ENCODE measurements at places on chromosomes 6 and 20. TPM values are rescaled to one million over a fixed set of nuclear protein-coding genes. Genes with fewer than 3 reads are reported as not detected.

- H3K27me3 ChIP-seq = no peaks in the 10 kb centered on the region
- H3K27ac ChIP-seq = peak overlapping the region; percentile 61
- H3K4me1 ChIP-seq = peaks cover 18% of the 10 kb centered on the region
- DNase-seq = no peak
Observed at GRCh38 chr6:144478483-144478882, 193.3 kb downstream of the UTRN start.

DNA sequence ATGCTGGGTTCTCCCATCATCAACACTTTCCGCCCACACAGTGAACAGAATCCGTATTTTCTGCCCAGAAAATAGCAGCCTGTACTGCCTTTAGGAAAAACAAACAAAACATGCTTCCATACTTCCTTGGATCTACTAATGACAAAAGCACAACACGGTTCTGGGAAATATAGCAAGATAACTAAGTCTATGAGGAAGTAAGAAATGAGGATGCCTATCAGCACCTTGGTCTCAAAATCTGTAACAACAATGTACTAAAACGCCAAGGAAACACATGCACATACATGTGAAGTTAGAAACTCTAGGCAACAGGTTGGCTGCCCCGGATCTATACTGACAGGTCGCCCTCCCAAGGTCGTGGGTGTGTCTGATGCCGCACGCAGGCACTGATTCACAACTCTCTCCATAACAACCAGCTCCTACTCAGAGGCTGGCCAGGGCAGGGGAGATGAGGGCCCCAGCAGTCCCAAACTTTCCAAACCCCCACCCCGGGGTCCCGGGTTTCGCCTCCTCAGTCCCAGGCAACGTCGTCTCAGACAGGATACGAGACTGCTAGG is 710 bp downstream of the BTBD9 start:
- H3K27ac ChIP-seq = peak overlapping the region; percentile 94
- H3K4me3 ChIP-seq = peak overlapping the region; percentile 89
- H3K36me3 ChIP-seq = no peaks in the 10 kb centered on the region

- peaks cover 24% of the 10 kb centered on the region for H3K4me1 ChIP-seq
- no peaks in the 10 kb centered on the region for H3K36me3 ChIP-seq
- peaks cover 84% of the 10 kb centered on the region for H3K27me3 ChIP-seq
- no peak overlapping the region for H3K4me3 ChIP-seq
- DNase-seq = no peak
- H3K27ac ChIP-seq = no peak overlapping the region
Observed at GRCh38 chr6:105988812-105989577, 97.1 kb upstream of the PRDM1 start.

GRCh38 chr6:24720131-24720603 is 1.2 kb upstream of the C6orf62 start:
- peaks cover 20% of the 10 kb centered on the region for H3K36me3 ChIP-seq
- H3K27ac ChIP-seq = peak overlapping the region; percentile 99
- peak; percentile 87 for DNase-seq
- no peaks in the 10 kb centered on the region for H3K27me3 ChIP-seq
- peak overlapping the region; percentile 92 for H3K4me3 ChIP-seq

GRCh38 chr20:40896814-40897700 is 131.6 kb upstream of the TOP1 start:
- no peak overlapping the region for H3K27ac ChIP-seq
- no peaks in the 10 kb centered on the region for H3K36me3 ChIP-seq
- DNase-seq = no peak

GRCh38 chr6:107877968-107878367 is 53.9 kb upstream of the SCML4 start:
- no peaks in the 10 kb centered on the region for H3K4me1 ChIP-seq
- H3K36me3 ChIP-seq = peaks cover 63% of the 10 kb centered on the region
- no peak for DNase-seq
- no peaks in the 10 kb centered on the region for H3K27me3 ChIP-seq
- no peak overlapping the region for H3K4me3 ChIP-seq

- no peaks in the 10 kb centered on the region for H3K27me3 ChIP-seq
- no peaks in the 10 kb centered on the region for H3K36me3 ChIP-seq
- H3K4me1 ChIP-seq = peaks cover 4% of the 10 kb centered on the region
- no peak overlapping the region for H3K27ac ChIP-seq
- H3K4me3 ChIP-seq = no peak overlapping the region
Observed at GRCh38 chr6:97085772-97086171, 161.2 kb downstream of the KLHL32 start.

DNA sequence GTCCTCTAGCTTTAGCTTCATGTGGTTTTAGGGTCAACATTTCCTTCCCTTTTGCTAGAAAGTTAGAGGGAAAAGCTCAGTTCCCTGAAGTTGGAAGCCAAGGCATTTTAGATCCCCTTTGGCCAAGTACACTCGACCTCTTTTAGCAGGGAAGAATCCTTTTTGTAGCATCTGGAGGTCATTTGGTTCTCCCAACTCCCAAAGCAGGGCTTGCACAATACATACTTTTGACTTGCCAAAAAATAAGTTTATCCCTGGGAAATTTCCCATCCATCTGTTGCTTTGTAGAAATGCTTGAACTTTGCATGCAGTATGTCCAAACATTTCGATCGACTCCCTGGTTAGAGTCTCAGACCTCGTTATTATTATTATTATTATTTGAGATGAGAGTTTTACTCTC is 4.6 kb upstream of the EDEM2 start:
- H3K4me3 ChIP-seq = no peak overlapping the region
- H3K27me3 ChIP-seq = peaks cover 5% of the 10 kb centered on the region
- no peak for DNase-seq
- peaks cover 15% of the 10 kb centered on the region for H3K4me1 ChIP-seq

- no peaks in the 10 kb centered on the region for H3K27me3 ChIP-seq
- no peak overlapping the region for H3K27ac ChIP-seq
- no peak overlapping the region for H3K4me3 ChIP-seq
- DNase-seq = no peak
- H3K4me1 ChIP-seq = no peaks in the 10 kb centered on the region
- peaks cover 52% of the 10 kb centered on the region for H3K36me3 ChIP-seq
Observed at GRCh38 chr20:13771853-13772453, 12.8 kb downstream of the ESF1 start.

- no peaks in the 10 kb centered on the region for H3K36me3 ChIP-seq
- no peaks in the 10 kb centered on the region for H3K4me1 ChIP-seq
Observed at GRCh38 chr6:8530785-8531435, 95.6 kb upstream of the SLC35B3 start.

- H3K4me1 ChIP-seq = peaks cover 36% of the 10 kb centered on the region
- H3K27ac ChIP-seq = peak overlapping the region; percentile 72
- no peaks in the 10 kb centered on the region for H3K36me3 ChIP-seq
Observed at GRCh38 chr6:22954749-22955385, 385.5 kb downstream of the HDGFL1 start.

DNA sequence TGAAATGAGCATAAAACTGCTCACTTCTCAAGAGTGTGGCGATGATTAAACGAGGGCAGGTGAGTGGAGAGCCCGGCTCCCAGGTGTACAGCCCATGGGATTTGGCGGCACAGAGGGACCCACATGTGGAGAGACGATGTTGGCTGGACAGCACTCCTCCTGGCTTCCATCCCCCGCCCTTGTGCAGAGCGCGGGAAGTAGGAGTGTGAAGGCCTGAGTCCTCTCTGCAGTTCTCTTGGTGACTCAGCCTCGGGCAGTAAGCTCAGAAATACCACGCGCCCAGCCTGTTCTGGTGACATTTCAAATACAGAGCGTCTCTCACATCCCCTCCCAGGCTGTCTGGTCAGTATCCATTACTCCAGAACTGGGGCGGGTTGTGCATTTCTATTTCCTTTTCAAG is 94.2 kb upstream of the SRSF6 start:
- no peaks in the 10 kb centered on the region for H3K36me3 ChIP-seq
- H3K27ac ChIP-seq = no peak overlapping the region
- no peak for DNase-seq
- H3K4me3 ChIP-seq = no peak overlapping the region
- H3K27me3 ChIP-seq = no peaks in the 10 kb centered on the region
- H3K4me1 ChIP-seq = no peaks in the 10 kb centered on the region

GRCh38 chr6:7424967-7425807 is 35.6 kb downstream of the RIOK1 start:
- H3K27ac ChIP-seq = no peak overlapping the region
- H3K27me3 ChIP-seq = no peaks in the 10 kb centered on the region
- peaks cover 1% of the 10 kb centered on the region for H3K4me1 ChIP-seq
- peaks cover 5% of the 10 kb centered on the region for H3K36me3 ChIP-seq
- no peak overlapping the region for H3K4me3 ChIP-seq
- DNase-seq = no peak

GRCh38 chr6:127186889-127187288 is 68.4 kb downstream of the RSPO3 start:
- no peaks in the 10 kb centered on the region for H3K36me3 ChIP-seq
- H3K4me1 ChIP-seq = no peaks in the 10 kb centered on the region
- no peak overlapping the region for H3K27ac ChIP-seq
- H3K4me3 ChIP-seq = no peak overlapping the region

DNA sequence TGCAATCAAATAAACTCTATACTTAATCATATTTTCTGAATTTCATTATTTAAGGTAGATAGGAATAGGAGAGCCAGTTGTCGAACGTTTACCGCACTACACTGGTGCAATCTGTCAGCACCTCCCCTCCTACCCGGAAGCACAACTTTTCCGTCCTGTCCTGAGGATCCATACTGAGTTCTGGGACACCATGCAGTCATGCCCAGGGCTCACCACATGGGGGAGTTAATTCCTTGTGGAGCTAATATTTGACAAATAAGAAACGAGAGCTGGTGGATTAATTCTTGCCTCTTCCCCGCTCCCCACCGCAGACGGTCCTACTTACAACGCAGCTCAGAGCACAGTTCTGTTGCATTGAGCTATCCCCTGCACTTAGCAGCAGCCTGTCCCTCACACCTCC is 107.7 kb upstream of the RALGAPA2 start:
- no peak overlapping the region for H3K27ac ChIP-seq
- H3K27me3 ChIP-seq = peaks cover 22% of the 10 kb centered on the region
- DNase-seq = no peak
- no peaks in the 10 kb centered on the region for H3K4me1 ChIP-seq
- no peak overlapping the region for H3K4me3 ChIP-seq

DNA sequence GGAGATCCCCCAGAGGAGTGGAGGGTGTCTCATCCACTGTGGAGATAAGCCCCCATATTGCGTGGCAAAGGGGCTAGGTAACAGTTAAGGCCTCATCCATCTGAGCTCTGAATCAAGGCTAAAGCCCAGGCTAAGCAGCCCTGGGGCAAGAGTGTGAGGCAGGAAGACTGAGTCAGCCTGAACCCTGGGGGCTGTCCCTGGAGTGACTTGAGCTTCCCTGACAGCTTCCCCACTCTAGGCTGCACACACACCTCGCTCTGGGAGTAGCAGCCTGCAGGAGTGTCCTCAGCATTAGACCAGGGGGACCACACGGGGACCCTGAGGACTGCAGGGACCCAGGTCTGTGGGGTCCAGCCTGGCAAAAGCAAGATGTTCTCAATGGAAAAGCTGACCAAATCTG is 27.9 kb downstream of the UBD start:
- H3K27me3 ChIP-seq = no peaks in the 10 kb centered on the region
- H3K4me3 ChIP-seq = no peak overlapping the region
- no peak overlapping the region for H3K27ac ChIP-seq
- H3K4me1 ChIP-seq = no peaks in the 10 kb centered on the region
- no peaks in the 10 kb centered on the region for H3K36me3 ChIP-seq

GRCh38 chr6:76472858-76473257 is 400.4 kb upstream of the IMPG1 start:
- H3K4me1 ChIP-seq = no peaks in the 10 kb centered on the region
- DNase-seq = no peak
- H3K4me3 ChIP-seq = no peak overlapping the region
- H3K36me3 ChIP-seq = no peaks in the 10 kb centered on the region
- no peak overlapping the region for H3K27ac ChIP-seq
- H3K27me3 ChIP-seq = no peaks in the 10 kb centered on the region

DNA sequence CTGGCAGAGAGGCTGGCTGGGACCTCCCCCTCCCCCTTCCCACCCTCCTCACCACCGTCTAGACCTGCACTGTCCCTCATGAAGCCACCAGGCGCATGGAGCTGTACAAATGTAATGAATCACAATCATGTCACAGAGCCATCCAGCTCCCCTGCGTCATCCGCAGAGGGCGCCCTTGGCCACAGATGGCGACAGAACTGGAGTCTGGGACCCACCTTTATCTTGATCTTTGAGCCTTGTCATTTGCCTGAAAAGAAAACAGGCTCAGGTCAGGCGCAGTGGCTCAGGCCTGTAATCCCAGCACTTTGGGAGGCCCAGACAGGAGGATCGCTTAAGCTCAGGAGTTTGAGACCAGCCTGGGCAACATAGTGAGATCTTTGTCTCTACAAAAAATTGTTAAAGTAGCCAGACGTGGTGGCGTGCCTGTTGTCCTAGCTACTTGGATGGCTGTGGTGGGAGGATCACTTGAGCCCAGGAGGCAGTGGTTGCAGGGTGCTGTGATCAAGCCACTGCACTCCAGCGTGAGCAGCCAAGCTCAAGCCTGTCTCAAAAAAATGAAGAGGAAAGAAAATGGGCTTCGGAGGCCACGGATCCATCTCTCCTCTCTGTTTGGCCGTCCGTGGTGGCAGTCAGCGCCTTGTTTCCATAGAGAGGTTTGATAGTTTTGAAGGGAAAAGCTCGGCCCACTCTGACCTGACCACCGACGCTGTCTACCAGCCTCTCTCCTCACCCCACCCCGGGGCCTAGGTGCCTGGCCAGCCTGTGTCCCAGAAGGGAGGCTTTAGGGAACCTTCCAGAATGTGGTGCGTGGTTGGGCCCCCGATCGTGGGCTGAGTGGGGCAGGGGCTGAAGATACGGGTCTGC is 6.2 kb downstream of the COL9A3 start:
- H3K4me3 ChIP-seq = no peak overlapping the region
- H3K36me3 ChIP-seq = no peaks in the 10 kb centered on the region
- no peaks in the 10 kb centered on the region for H3K27me3 ChIP-seq
- H3K4me1 ChIP-seq = peaks cover 26% of the 10 kb centered on the region

DNA sequence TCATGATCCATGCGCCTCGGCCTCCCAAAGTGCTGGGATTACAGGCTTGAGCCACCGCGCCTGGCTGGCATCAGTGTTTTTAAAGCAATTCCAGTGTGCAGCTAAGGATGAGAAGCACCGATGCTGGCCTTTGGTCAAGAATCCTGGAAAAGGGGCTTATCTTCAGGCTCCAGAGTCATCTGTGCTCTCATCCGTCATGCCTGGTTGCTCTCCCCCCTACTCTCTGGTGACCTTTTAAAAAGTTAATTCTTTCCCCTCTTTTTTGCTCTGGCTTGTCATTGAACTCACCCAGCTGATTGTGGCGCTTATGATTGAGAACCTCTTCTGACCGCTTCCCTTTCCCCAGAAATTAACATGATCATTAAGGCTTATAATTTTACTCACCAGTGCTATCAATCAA is 28.7 kb downstream of the NR2E1 start:
- H3K36me3 ChIP-seq = peaks cover 1% of the 10 kb centered on the region
- H3K4me1 ChIP-seq = no peaks in the 10 kb centered on the region
- peak; percentile 25 for DNase-seq
- no peak overlapping the region for H3K27ac ChIP-seq
- no peak overlapping the region for H3K4me3 ChIP-seq
- peaks cover 43% of the 10 kb centered on the region for H3K27me3 ChIP-seq

GRCh38 chr6:72425003-72425681 is 196.7 kb upstream of the KCNQ5 start:
- H3K27me3 ChIP-seq = no peaks in the 10 kb centered on the region
- no peak for DNase-seq
- H3K4me1 ChIP-seq = no peaks in the 10 kb centered on the region
- no peaks in the 10 kb centered on the region for H3K36me3 ChIP-seq

The MYL9 gene
- 197 TPM for total RNA-seq

The ADGB gene
- not detected for total RNA-seq

The BPIFA1 gene
- total RNA-seq = not detected

The SLC26A8 gene
- not detected for total RNA-seq

The LY6G6F gene
- total RNA-seq = not detected

The TNFRSF21 gene
- total RNA-seq = 2.3 TPM

The TGM3 gene
- not detected for total RNA-seq

The MMP24OS gene
- 120 TPM for total RNA-seq

The CFAP61 gene
- total RNA-seq = not detected

The CEP57L1 gene
- 13.2 TPM for total RNA-seq

The IL17A gene
- total RNA-seq = not detected

The BPIFB1 gene
- not detected for total RNA-seq

The COL19A1 gene
- total RNA-seq = not detected
